Activated naive CD8-positive, alpha-beta T cell treated with anti-CD3 and anti-CD28 coated beads, Interleukin-2, amount 10 ng/mL, durations not matched to agents 7 days and 5 days (primary cell): ENCODE measurements at places on chromosomes 6 and 20.

DNA sequence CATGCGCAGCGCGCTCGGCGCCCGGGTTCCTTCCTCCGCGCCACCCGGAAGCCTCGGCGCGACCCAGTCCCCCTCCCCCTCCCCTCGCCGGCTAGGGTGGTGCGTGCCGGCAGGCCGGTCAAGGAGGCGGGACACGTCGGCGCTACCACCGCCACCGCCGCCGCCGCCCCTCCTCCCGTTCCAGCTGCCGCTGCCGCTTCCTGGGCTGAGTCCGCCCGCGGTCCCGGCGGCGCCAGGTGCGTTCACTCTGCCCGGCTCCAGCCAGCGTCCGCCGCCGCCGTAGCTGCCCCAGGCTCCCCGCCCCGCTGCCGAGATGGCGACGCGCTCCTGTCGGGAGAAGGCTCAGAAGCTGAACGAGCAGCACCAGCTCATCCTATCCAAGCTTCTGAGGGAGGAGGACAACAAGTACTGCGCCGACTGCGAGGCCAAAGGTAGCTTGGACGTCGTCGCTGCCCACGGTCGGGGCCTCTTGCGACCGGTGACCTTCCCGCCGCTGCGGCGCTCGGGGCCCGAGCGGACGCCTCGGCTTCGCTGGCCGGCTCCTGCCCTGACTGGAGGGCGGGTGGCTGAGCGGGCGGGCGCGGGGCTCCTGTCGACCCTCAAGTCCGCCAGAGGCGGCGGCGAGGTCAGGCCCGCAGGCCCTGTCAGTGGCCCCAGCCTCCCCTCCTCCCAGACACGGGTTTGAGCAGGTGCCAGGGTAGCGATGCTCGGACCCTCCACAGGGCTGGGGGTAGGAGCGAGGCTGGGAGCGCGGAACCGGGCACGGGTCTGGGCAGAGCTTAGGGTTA lies at the start of gene SMAP1:
SMAP1 (plus strand) TSS at position 173 of the 788 bp plus-strand sequence; CDS start at position 314, 141 bp downstream.
- peak; percentile 96 for DNase-seq

- no peak for DNase-seq
Observed at GRCh38 chr20:56748476-56749377, 119.6 kb downstream of the TFAP2C start.

- peak; percentile 36 for DNase-seq
Observed at GRCh38 chr20:5448449-5449118, 131.8 kb upstream of the PROKR2 start.

DNA sequence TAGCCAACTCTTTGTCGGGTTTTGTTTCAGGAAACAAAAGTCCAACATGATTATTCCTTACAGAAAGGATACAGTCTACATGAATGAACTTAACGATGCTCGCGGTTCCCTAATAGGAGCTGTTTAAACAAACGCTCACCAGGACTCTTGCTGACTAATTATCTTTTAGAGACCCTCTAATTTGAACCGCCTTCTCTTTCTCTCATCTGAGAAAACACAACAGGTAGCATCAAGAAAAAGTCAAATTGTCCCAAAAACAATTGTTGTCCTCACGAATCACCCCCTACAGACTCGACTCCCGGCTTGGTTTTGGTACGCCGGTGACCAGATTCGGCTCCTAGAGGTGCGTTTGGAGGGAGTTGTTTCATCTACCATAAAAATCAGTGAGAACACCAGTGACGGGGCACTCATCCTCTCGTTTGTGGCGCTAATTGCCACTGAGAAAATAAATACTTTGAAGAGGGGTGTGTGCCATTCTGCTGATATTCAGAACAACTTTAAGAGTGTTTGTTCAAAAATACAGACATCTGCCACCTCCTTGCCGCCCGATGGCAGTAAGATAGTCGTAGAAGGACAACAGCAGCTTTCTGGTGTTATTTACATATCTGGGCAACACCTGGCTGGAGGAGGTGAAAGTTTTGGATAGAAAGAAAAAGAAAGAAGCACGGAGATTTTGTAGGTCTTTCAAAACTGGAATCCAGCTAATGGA lies 1.1 kb upstream of the SIM1 start:
- DNase-seq: no peak

DNA sequence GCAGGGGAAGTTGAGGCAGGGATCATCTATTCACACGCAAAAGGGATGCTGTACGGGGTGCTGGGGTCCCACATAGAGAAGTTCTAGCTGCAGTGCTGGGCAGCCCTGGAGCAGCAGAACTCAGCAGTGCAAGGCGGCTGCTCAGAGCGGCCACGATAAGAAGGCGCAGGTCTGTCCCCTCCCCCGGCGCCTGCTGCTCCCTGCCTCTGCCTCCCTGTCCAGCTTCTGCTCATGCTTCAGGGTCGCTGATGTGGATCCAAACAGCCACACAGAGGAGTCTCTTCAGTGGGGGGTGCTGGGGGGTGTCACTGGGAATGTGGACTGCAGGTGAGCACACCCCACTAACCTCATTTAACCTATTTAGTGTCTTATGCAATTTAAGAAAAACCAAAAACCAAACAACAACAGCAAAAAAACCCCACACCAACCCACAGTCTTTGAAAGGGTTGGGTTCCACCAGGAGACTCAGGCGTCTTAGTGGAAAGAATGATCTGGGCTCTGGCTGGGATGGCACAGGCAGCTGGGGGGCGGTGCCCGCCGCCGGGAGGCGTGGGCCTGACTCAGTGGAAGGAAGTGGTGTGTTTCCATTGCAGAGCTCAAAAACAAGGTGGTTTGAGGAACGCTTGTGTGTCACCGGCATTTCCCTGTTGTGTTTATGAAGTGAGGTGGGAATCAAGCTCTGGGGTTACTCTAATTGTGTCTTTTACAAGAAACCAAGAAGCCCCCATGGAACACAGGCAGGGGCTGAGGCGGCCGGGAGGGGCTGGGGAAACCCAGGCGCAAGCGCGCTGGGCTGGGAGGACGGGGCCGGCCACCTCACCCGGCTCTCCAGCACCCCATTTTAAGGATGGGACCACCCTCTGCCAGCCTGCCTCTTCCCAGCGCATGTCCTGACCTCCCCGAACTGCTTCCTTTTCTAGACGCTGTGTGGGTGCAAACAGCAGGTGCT lies 55.1 kb downstream of the IRF4 start:
- peak; percentile 83 for DNase-seq
